PC-3 (cell line): ENCODE measurements at places on chromosomes 6 and 20. TPM values are rescaled to one million over a fixed set of nuclear protein-coding genes. Genes with fewer than 3 reads are reported as not detected.
A peak's percentile ranks its signal among the peaks of the same experiment; 100 is the strongest.

Gene MOXD1
- 5.0 and 9.9 TPM in 2 replicates for total RNA-seq

Gene ULBP1
- total RNA-seq: 0.86 and 0.87 TPM in 2 replicates

Gene FILIP1
- not detected in 2 replicates for total RNA-seq

Gene AVP
- total RNA-seq: not detected in 2 replicates

Gene CLDN20
- not detected in 2 replicates for total RNA-seq

Gene PRDM1
- 2.0 and 2.5 TPM in 2 replicates for total RNA-seq

Gene RAD21L1
- 0.11 and 0.58 TPM in 2 replicates for total RNA-seq

GRCh38 chr20:32535953-32536823 is 48.9 kb downstream of the NOL4L start:
- peak; percentile 54 for DNase-seq

GRCh38 chr6:2714111-2714895 is 36.4 kb downstream of the MYLK4 start:
- peak; percentile 89 for DNase-seq

DNA sequence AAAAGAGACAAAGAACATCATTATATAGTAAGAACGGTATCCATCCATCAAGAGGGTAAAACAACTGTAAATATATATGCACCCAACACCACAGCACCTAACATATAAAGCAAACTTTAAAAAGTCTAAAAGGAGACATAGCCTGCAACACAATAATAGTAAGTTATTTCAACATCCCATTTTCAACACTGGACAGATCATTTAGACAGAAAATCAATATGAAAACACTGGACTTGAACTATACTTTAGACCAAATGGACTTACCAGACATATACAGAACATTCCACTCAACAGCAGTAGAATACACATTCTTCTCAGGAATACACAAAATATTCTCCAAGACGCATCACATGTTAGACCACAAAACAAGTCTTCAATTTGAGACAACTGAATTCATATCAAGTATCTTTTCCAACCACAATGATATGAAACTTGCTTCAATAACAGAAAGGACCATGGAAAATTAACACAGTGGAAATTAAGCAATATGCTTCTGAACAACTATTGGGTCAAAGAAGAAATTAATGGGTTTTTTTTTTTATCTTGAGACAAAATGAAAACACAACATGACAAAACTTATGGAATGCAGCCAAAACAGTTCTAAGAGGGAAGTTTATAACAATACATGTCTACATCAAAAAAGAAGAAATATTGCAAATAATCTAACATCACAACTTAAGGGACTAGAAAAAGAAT is 23.9 kb upstream of the ASF1A start:
- DNase-seq: no peak

- DNase-seq: peak; percentile 46
Observed at GRCh38 chr6:100808638-100809275, 72.4 kb downstream of the ASCC3 start.

GRCh38 chr20:45612314-45612713 is 17.2 kb upstream of the WFDC10A start:
- DNase-seq: no peak

- no peak for DNase-seq
Observed at GRCh38 chr20:54517241-54517975, 42.0 kb downstream of the DOK5 start.

- no peak for DNase-seq
Observed at GRCh38 chr6:92050216-92050615, 1369.1 kb downstream of the EPHA7 start.

DNA sequence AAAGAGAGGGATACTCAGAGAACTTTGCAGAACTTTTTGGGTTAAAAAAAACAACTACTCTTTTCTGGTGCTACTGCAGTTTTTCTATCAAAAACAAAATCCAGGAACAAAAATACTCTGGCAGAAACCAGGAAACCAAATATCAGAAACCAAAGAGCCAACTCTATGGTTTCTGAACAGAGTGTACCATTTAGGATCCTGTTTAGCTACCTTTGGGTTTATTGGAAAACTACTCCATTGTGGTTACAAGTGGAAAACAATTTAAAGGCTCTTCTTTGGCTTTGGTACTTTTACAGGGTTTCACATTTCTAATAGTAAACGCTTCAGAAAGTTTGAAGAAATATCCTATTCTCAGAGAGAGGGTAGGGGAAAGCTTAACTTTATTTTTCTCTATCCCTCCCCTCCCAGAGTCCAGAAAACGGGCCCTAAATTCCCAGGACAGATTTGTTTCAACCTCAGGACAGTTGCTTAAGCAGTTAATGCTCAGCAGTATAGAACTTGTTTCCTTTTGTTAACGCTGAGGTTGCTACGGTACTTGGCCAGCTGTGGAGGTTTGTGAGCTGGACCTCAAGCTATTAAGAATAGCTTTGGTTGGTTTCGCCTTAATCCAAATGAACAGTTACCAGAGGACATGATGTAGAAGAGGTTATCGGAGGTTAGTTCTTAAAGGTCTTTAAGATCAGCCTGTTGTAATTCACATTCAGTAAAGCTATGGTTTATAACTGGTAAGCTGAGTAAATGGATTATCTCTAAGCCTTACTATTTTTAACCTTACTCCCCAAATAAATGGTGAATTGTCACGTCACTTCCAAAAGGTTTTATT is 47.9 kb downstream of the FOXO3 start:
- DNase-seq: peak; percentile 8

DNA sequence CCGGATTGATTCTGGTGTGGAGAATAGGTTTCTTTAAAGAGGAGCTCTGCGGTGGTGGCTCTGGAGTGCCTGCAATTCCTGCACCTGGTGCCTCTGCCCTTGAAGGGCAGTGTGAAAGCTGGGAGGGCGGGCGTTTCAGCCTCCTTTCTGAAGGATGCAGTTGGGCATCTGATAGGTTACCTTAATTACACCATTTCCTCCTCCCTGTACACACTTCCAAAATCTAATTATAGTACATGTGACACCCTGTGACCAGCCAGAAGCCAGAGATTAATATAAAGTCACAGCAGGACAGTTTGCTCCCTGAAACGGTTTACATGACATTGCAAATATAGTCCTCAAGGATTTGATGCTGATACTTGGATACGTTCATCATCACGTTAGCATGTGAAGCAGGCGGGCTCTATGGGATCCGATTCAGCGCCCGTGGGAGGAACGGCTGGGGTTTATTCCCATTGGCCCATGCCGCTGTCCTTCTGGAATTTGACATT is 548.2 kb downstream of the QKI start:
- no peak for DNase-seq

DNA sequence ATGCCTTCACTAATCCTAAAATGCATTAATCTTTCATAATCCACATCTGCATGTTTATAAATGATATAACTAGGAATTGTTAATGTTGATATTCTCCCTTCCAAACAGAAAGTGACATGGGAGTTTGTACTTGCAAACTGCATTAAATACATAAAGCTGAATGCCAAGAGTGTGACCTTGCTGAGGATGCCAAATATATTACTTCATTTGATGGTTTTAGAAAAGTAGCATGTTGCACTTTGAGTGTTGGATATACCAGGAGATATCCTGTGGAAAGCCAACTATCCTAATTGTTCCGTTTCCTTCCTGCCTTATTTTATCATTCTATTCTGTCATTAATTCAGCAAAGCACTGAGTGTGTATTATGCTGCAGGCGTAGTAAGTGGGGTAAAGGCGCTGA is 229.8 kb downstream of the TMEM242 start:
- no peak for DNase-seq
